Activated T-helper 1 cell treated with anti-CD3 and anti-CD28 coated beads, Interleukin-12 subunit alpha, Interleukin-12 subunit beta, Interleukin-2, Interleukin-4 antibody, amounts not matched to agents 30 ng/mL and 10 ng/mL and 1 ng/mL, durations not matched to agents 14 hours and 24 hours and 36 hours (primary cell): ENCODE measurements at places on chromosomes 1 and 21. TPM values are rescaled to one million over a fixed set of nuclear protein-coding genes. Genes with fewer than 3 reads are reported as not detected.

DNA sequence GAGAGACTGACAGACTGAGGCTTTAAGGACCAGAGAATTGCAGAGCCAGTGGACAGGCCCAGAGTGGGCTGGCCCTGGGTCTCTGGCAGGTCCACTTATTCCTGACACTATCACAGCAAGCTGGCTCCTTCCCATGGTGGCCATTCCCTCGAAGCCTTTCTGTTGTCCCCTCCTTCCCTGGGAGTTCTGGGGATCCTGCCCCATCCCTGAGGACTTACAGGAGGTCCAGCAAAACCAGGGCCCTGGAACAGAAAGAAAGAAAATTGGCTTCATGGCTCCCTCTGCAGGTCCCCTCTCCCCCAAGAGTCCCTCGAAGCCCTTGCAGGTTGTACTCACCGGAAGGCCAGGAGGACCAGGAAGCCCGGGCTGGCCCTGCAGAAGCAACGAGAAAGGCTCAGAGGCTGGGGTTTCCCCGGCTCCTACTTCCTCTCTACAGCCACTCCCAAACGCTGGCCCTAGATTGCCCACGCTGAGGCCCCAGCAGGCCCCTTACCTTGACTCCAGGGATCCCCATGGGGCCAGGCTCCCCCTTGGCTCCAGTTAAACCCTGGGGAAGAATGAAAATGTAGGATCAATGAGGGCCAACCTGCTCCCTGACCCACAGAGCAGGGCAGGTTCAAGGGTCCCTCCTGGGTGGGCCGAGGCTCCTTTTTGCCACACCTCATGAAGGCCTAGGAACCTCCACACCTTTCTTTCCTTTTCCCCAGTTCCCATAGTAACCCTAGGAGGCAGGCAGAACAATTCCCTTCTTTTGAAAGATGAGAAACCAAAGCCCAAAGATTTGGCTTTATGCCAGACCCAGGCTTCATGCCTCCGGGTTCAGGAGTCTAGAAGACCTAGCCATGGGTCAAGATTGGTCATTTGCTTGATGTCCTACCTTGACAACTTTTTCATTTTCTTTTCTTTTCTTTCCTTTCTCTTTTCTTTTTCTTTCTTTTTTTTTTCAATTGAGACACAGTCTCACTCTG lies 4.6 kb downstream of the COL9A2 start:
- DNase-seq = peak; percentile 24

The ASPM gene
- 26.8 and 27.5 TPM in 2 replicates for total RNA-seq

DNA sequence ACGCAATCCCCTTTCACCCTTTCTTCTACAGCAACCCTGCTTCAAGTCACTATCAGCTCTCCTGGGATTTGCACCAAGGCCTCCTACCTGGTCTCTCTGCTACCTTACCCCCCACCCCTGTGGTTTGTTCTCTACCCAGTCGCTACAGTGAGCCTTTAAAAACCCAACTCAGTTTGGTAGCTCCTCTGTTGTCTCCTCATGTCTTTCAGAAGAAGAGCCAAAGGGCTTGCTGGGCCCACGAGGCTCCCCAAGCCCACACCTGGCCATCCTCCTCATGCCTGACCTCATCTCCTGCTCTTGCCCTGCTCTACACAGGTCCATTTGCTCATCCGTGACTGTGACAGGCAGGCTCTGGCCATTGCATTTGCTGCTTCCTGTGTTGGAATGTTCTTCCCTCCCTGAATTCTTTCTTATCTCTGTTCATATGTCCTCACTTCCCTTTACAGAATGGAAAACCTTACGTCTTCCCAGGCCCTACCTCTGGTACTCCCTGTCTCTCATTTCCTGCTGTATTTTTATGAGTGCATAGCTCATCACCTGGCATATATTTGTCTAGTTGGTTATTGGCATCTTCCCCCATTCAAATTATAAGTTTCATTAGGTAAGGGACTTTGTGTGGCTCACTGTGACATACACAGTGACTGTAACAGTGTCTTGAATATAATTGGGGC lies 3.3 kb downstream of the RGS16 start:
- DNase-seq = no peak

- DNase-seq = no peak
Measured at GRCh38 chr1:102566182-102566581, 542.1 kb downstream of the COL11A1 start.

The SFT2D2 gene
- total RNA-seq = 71.1 and 76.5 TPM in 2 replicates
